ENCODE measurements at places on chromosomes 6 and 20.

DNA sequence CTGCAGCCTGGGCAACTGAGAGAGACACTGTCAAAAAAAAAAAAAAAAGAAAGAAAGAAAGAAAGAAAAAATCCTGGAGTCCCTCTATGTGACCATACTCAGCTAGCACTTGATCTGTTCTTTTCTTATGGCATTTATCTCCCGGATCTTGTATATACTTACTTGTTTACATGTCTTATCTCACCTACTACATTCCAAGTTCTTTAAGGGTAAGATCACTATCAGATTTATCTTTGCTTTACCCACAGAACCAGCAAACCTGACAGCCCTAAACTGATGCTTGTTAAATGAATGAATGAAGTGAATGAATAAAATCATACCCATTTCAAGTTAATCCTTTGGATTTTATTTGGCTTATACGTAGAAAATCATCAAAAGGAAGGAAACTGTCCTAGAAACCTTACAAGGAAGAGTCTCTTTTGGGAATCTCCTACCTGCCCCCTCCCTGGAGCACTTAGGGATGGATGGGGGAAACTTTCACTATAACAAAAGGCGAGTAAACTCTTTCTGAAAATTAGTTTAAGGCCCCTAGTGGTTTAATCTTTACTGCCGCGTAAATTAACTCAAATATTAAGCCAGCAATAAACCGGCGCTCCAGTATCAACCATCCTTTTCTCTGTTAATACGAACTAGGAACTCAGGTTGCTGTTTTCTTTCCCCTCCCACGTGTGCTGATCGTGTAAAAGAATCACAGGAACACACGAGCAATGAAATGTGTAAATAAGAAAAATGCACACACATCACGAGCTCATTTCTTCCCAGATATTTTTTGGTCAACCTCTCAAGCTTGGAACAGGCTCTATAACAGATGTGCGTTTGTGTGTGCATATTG, 1.3 kb upstream of the UTRN start:
- DNase-seq: no peak

DNA sequence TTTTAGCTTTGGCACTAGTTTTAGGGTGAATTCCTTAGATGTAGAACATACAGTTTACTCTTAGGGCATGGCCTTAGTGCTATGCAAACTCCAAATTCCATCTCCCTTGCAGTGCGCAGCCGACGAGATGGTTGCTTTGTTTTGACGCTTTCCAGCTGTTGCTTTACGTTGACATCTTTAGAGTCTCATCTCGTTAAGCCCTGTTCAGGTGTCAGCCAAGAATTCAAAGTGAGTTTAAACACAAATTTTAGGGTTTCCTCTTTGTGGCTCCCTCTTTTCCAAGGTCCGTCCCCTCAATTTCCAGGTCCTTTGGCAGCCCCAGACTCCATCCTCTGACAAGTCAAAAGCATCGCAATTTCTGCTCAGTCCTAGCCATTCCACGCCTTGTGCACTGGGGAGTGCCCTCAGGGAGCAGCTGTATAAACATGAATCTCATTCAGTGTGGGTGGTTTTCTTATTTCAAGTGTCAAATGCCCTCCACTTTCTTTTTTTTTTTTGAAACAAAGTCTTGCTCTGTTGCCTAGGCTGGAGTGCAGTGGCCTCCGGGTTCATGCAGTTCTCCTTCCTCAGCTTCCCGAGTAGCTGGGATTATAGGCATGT, 14.1 kb upstream of the MAK start:
- no peak for DNase-seq

GRCh38 chr6:14060971-14061370, 56.6 kb upstream of the CD83 start:
- no peak for DNase-seq

- DNase-seq: peak; percentile 51
Observed at GRCh38 chr20:49583669-49584417, 15.9 kb upstream of the PTGIS start.

- DNase-seq: no peak
Observed at GRCh38 chr6:120735641-120736040, 598.6 kb downstream of the TBC1D32 start.

DNA sequence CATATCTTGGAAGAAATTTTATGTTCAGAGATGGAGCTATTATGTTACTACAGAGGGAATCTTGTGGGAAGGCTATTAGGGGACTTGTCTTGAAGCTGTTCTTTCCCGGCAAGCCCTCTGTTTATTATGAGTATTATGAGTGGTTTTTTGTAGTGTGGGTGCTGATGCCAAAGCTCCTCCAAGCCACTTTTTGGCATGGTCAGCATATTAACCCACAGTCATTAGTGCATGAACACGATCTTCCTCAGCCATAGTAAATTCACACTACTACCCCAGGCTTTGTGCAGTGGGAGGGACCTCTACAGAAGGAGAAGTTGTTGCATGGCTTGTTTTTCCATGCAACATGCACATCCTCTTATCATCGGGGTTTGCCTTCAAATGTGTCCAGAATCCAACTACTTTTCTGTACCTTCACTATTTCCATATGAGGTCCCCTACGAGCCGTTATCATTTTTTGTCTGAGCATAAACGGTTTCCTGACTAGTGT, 6.5 kb upstream of the BMP6 start:
- no peak for DNase-seq

DNA sequence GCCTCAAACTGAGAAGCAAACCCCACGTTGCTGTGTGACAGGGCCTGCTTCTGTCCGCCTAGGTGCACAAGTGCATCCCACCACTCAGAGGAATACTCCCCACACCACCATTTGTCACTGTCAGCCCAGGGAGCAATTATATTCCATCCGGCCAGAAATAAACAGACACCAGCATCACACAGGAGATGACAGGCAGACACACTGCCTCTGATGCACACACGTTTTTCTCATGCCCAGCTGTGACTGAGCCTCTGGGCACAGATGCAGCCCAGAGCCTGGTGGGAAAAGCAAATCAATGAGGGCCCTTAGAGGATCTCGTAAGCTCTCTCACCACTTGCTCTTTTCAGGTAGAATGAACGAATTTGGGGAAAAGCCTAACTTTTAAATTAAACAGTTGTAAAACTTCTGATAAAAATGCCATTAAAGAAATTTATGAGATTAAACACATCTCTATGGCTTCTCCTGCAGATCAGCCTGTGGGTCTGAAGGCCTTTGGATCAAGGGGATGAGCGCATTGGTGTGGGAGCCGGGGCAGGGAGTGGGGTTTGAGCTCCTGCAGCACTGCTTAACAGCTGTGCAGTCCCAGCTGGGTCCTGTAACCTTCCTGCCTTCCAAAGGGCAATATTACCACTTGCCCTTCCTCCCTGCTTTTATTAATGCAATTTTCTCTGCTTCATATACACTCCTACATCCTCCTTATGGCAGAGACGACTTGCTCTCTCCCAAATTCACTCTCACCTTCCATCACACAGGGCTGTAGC, 624.3 kb downstream of the PTPRT start:
- no peak for DNase-seq

- DNase-seq: no peak
Observed at GRCh38 chr20:47252879-47253307, 103.6 kb downstream of the ZMYND8 start.

DNA sequence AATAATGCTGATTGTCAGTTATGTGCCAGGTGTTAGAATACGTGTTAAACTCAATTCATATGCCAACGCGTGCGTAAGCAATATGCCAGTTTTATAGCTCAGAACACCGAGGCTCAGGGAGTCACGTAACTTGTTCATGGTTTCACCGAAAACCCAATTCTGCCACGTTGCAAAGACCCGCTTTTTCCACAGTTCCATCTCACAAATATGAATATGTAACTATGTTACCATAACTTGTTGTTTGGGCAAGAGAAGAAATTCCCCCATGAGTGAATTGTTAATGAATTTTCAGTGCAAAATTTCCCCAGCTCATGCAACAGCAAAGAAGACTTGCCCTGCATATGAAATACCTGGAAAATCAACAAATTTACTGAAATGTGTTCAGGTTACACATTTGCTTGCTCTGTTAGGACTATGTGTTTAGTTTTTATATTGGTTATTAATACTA, 30.1 kb downstream of the SF3B5 start:
- DNase-seq: no peak

- peak; percentile 10 for DNase-seq
Observed at GRCh38 chr6:79048611-79049010, 29.4 kb downstream of the PHIP start.

GRCh38 chr6:136503303-136504029, 46.8 kb downstream of the MAP7 start:
- DNase-seq: no peak

DNA sequence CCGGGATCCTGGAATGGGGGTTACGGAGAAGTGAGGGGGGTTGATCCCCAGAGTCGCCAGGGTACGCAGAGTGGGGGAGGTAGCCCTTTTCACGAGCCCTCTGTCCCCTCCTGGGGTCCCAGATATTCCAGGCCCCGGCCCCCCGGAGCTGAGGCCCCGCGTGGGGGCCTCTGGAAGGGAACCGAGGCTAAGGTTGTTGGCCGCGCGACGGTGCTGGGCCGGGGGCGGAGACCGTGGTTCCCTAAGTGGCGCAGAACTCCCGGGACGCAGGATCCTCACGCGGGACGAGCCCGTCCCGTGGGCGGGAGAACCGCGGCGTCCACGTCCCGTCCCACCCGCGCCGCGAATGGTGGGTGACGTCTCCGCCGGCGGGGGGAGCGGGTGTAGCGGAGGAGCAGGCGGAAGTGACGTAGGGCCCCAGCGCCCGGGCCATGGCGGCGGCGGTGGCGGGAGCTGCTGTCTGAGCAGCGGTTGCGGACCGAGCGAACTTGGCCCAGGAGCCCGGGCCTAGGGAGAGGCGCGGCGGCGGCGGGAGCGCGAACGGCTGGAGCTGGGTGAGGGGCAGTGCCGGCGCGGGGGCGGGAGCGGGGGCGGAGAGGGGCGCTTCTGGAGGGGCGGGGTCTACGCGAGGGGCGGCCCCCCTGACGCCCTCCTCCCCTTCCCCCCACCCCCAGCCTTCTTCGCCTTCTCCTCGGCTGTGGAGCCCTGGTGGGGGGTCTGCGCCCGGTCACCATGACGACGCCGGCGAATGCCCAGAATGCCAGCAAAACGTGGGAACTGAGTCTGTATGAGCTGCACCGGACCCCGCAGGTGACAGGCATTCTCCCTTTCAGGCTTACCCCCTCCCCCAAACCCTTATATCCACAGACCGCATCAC, at the start of gene RING1:
Gene RING1, plus strand, starts transcription at position 410 of the 877 bp plus-strand sequence. Its CDS starts 323 bp downstream, at position 733.
- DNase-seq: no peak

DNA sequence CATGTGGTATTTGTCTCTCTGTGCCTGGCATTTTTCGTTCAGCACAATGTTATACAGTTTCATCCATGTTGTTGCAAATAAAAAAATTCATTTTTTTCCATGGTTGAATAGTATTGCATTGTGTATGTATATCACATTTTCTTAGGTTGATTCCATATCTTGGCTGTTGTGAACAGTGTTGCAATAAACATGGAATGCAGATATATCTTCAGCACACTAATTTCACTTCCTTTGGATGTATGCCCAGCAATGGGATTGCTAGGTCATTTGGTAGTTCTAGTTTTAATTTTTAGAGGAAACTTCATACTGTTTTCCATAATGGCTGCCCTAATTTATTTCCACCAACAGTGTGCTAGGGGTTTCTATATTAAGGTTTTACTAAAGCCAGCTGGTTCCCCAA, 52.6 kb downstream of the GFRAL start:
- peak; percentile 35 for DNase-seq

GRCh38 chr20:63736893-63737694, 630 bp downstream of the LIME1 start:
- no peak for DNase-seq

DNA sequence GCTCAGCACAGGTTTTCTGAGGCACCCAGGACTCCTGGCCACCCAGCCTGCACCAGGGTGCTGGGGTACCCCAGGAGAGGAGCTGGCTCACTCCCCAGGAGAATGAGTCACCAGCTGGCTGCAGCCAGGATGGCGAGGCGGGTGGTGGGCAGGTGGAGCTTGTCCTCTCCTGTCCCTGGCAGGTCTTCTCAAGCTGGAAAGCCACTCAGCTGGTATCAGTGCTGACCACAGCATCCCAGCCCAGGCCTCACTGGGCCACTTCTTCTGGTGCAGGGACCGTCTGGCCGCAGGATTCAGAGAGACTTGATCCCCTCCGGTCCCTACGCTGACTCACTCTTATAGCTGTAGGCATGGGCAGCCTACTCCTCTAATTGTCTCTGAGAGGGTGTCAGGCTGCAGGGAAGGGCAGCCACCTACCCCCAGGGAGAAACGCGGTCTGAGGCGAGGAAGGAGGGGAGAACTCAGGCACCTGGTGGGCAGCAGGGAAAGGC, 22.2 kb downstream of the TFEB start:
- DNase-seq: no peak

GRCh38 chr20:51873652-51874051, 71.3 kb upstream of the SALL4 start:
- DNase-seq: no peak

- no peak for DNase-seq
Observed at GRCh38 chr6:42441697-42442081, 10.0 kb downstream of the TRERF1 start.
